ENCODE measurements at places on chromosomes 2 and 18. TPM values are rescaled to one million over a fixed set of nuclear protein-coding genes. Genes with fewer than 3 reads are reported as not detected.

- DNase-seq, result no peak
Observed at GRCh38 chr2:114787486-114787885, 345.0 kb downstream of the DPP10 start.

OR6B3 gene
- not detected for total RNA-seq

CCL20 gene
- total RNA-seq, result 1.4 TPM

GRCh38 chr2:218082586-218083351 is 13.7 kb downstream of the RUFY4 start:
- DNase-seq, result no peak

HRH4 gene
- total RNA-seq, result 0.10 TPM

GRCh38 chr18:8959551-8960135 is 142.9 kb upstream of the NDUFV2 start:
- no peak for DNase-seq

NPC1 gene
- 29.3 TPM for total RNA-seq

MEIS1 gene
- total RNA-seq, result not detected

CYS1 gene
- total RNA-seq, result 0.46 TPM

NCKAP5 gene
- not detected for total RNA-seq

KCNK3 gene
- not detected for total RNA-seq

PLCD4 gene
- 0.24 TPM for total RNA-seq

DNA sequence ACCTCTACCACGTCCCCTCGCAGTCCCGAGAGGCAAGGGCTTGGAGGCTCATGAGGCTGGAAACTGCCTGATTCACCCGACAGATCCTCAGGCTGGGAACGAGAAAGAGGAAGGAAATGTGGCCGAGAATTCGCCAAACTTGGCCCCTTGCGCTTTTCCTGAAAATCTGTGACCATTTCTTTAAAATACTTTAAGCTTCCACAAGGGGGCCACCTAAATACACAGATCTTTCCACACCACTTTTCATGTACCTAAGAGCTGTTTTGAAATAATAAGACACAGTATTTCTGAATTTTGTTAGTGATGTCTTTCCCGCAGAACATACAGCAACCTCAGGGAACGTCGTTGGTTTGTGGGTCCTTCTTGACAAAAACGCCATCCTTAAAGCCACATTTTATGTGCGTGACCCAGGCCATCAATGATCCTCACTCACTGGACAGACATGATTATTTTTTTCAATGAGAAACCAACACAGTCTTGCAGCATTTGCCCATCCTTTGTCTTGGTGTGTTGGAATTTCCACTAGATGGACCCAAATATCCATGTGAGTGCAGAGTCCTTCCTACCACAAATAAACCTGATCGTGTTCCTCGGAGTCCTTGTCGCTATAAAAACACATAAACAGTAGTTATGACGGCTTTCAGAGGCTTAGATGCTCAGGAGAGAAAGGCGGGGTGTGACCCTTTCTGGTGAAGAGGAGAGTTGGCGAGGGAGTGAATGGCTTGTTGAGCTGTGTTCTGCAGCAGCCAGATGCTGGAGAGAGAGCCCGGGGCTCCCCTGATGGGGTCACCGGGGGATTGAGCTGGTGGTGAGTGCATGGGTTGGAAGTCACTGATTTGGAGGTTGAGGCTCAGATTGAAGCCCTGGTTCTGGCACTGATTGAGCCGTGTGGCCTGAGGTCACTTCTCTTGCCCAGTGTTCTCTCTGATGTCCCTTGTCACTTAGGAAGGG is 25.0 kb downstream of the DCDC2C start:
- no peak for DNase-seq

DNA sequence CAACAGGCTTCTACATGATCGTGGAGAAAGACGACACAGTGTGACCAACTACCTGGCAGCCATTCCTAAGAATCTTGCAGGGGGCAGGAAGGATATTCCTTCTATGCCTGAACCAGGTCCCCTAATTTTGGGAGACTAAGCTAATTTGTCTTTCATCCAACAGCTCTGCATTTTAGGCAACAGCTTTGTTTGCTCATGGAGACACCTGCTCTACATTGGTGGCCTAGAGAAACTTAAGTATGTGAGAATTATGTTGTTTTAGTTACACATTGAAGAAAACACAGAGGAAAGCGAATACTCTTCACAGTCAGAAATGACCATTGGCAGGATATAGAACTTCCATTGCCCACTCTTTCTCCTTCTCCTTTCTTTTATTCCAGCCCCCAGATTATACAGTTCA is 75.2 kb downstream of the ASXL3 start:
- no peak for DNase-seq

DIPK1C gene
- total RNA-seq, result not detected

TANK gene
- total RNA-seq, result 87.8 TPM

- DNase-seq, result no peak
Observed at GRCh38 chr2:235133837-235134236, 182.0 kb downstream of the SH3BP4 start.

DNA sequence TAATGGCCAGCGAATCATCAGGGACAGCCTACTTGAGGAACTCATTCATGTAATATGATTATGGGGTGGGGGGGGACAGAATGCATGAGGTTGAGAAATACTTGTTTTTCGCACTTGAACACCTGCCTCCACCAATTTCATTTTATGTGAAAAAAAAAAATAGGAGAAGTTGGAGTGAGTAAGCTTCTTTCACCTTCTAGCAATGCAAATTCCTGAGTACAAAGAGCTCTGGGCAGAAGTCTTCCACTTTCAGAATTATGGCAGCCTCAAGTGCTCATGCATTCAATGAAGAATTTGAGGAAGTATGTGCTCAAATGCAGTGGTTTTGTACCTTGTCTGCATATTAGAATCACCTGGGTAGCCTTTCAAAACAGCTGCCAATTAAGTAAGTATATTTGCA is 40.1 kb upstream of the GPD2 start:
- DNase-seq, result no peak

- no peak for DNase-seq
Observed at GRCh38 chr2:238657132-238658053, 190.5 kb upstream of the TWIST2 start.

GRCh38 chr2:96760986-96761832 is 507 bp downstream of the CNNM4 start:
- DNase-seq, result peak; percentile 89

GRCh38 chr2:28269019-28269784 is 123.5 kb upstream of the FOSL2 start:
- DNase-seq, result no peak

- DNase-seq, result no peak
Observed at GRCh38 chr2:240372101-240372500, 63.4 kb upstream of the GPC1 start.

DNA sequence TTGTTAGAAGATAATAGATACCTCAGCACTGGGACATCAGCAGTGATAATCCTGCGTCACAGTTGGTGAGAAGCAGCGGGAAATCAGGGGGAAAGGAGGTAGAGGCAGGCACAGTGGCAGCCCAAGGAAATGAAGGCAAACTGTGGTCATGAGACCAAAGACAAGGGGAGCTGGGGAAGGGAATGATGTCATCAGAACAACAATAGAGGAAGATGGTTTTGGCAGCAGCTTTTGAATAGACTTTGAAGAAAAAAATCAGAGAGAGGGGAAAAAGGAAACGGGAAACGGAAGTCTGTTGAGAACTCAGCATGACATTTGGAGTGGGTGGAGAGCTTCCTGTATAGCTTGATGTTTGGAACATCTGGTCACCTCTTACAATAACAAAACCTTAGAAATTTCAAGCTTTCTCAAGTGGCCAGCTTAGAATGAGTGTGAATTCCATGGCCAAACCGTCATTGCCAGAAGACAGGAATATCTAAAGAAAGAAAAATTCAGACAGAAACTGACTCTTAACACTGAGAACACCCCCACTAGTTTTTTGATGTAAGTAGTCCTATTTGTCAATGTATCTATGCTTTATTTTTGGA is 18.4 kb upstream of the YES1 start:
- DNase-seq, result no peak

DNA sequence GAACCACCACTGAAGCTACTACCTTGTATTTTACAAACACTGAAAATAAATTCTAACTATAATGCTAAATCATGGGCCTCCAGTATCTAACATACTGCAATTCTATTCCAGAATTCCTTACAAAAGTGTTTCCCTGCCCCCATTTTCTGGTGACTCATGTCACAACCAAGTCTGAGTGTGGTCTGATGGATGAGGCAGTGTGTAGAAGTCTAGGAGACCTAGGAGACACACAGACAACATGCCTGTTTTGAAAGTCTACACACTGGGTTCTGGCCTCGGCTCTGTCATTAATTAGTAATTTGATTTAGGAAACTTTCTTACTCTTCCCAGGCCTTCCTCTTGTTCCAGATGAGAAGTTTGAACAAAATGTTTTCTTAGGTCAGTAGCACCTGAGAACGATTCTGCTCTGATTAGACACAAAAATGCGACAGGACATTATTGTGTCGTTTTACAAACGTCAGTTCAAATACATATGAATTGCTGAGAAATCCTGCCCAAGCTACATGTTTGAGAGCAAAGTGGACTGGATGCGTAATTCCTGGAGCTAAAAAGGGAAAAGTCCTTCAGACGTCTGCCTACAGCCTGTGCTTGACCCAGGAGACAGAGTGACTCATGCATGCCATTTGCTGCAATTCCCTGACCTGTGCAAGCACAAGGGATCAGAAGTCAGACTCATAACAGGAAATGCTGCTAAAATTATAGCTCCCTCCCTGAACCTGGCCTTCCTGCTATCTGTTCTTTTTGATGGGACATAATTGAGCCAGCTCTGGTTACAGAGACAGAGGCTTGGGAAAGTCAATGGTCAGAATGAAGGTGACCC is 494.4 kb downstream of the SOX11 start:
- no peak for DNase-seq

GRCh38 chr2:216160786-216161185 is 51.6 kb downstream of the XRCC5 start:
- no peak for DNase-seq

DNA sequence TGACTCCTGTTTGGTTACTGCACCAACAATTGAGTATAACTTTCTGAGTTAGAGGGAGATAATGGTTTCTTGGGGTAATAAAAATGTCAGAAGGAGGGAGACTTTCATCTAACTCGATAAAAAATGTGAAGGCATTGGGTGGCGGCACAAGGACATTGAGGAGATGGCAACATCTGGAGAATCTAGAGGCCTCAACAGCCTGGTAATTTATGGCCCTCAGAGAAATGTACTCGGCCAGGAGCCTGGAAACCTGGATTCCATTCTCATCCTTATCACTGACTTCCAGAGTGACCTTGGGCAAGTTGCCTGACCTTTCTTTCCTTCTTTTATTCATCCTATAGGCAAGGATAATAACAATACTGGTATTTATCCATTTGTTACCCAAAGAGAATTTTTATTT is 173.5 kb upstream of the MEX3C start:
- DNase-seq, result no peak

DNA sequence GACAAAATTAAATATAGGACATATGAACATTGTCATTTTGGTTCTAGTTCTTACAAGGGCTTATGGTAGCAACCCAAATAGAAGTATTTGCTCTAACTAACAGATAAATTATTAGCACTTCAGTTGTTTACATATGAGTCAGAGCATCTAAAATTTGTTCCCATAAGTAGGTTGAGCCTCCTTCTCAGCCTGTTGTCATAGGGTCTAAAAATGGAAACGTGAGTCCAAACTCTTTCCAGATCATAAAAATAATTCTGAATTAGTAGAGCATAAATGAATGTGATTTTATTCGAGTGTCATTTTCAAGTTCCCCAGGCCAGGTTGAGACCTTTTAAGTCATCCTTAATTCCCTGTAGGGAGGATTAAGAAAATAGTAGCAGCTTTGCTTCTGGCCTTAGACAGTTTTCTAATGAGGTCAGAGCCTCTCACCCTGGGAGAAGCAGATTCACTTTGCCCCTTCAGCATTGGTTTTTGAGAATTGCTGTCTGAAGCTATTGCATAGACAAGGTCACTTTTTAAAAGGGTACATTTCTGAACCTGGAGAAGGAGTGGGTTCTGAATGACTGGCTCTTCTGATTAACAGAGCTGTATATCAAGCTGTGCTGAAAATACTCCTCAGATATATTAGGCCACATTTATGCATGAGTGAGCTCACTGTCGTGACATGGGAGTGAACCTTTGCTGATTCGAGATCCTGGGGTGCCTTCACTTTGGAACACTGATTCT is 164.3 kb downstream of the NEDD4L start:
- DNase-seq, result no peak

DNA sequence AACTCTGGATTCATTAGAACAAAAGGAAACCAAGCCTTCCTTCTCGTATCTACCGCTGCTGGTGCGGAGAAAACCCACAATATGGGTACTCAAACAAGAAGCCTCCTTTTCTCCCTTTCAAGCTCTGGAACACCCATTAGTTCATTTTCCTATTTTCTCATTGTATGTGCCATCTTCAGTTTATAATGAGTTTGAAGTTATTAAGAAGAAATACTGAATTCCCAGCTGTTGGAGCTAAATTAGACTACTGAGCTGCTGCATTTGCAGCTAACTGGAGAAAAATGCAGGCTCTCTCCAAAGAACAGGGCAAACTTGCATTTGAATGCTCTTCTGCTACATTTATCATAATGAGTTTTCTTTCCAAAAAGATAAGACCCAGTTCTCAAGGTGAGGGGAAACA is 398.5 kb downstream of the NBAS start:
- DNase-seq, result no peak

DLX1 gene
- total RNA-seq, result not detected

Data from activated T-cell treated with anti-CD3 and anti-CD28 coated beads, Interleukin-2, amount 50 U/mL, for 72 hours (primary cell).